ENCODE measurements at places on chromosomes 5 and 9. TPM values are rescaled to one million over a fixed set of nuclear protein-coding genes. Genes with fewer than 3 reads are reported as not detected.
A peak's percentile ranks its signal among the peaks of the same experiment; 100 is the strongest.

The SUSD3 gene
- 53.1 TPM for total RNA-seq

DNA sequence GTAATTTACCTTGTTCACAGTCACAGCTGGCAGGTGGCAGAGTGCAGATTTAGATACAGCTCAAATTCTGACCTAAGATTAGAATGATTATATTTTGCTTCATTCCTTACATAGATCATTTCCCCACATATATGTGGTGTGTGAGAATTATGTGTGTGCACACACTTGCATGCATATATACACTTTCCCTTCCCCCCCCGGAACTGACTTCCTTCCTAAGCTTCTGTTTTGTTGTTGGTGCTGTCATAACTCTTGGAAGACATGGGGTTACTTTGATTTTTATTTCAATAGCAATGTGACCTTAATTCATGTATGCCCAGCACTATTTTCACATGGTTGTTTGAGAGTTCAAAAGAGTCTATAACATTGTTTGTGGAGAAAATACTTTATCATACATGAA is 112.8 kb downstream of the CMYA5 start:
- H3K36me3 ChIP-seq = no peaks in the 10 kb centered on the region
- peaks cover 6% of the 10 kb centered on the region for H3K27me3 ChIP-seq
- H3K4me3 ChIP-seq = no peak overlapping the region
- no peak overlapping the region for H3K27ac ChIP-seq
- no peak for DNase-seq

DNA sequence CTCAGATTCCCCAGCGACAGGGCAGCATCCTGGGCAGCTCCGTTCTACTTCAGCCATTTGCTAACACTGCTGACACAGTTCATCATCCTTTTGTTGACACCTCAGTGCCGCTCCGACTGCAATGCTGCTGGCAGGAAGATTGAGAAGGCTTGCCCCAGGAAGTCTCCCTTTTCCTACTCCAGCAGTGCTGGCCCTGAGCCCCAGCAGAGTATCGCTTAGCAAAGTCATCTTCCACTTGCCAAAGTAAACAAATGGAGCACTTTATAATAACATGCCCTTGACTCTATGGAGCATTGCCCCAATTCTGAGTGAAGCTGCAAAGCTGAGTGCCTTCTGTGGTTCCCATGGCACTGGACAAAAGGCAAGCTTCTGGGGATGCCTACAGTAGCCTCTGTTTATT is 32.2 kb downstream of the PRLR start:
- no peak overlapping the region for H3K4me3 ChIP-seq
- H3K4me1 ChIP-seq = no peaks in the 10 kb centered on the region
- H3K27me3 ChIP-seq = peaks cover 39% of the 10 kb centered on the region
- no peak overlapping the region for H3K27ac ChIP-seq
- DNase-seq = no peak
- no peaks in the 10 kb centered on the region for H3K36me3 ChIP-seq

- peaks cover 40% of the 10 kb centered on the region for H3K4me1 ChIP-seq
- H3K27me3 ChIP-seq = peaks cover 14% of the 10 kb centered on the region
- H3K36me3 ChIP-seq = no peaks in the 10 kb centered on the region
- H3K4me3 ChIP-seq = peak overlapping the region; percentile 91
These were observed 1.3 kb downstream of the BRD3 start for GRCh38 chr9:134066526-134066912.

GRCh38 chr5:15386122-15386521 is 113.9 kb upstream of the FBXL7 start:
- DNase-seq = no peak
- no peaks in the 10 kb centered on the region for H3K4me1 ChIP-seq
- H3K4me3 ChIP-seq = no peak overlapping the region
- H3K27ac ChIP-seq = no peak overlapping the region

DNA sequence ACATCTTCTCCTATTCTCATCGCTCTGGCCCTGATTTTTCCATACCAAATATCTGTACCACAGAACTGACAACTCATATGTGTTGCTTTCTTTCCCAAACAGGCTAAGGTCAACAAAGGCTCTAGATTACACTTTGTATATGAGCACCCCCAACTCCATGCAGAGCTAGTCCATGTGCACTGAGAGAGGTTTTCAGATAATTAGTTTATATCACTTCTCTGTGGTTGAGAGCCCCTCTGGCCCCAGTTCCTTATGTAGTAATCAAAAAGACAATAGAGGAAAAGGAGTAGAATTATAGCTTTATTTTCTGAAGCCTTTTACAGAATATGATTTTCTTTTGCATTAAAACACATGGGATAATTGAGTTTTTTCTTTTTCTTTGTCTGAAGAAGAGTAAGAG is 120.0 kb downstream of the TRIO start:
- peaks cover 37% of the 10 kb centered on the region for H3K27me3 ChIP-seq
- H3K4me1 ChIP-seq = peaks cover 9% of the 10 kb centered on the region
- no peaks in the 10 kb centered on the region for H3K36me3 ChIP-seq
- no peak overlapping the region for H3K4me3 ChIP-seq

DNA sequence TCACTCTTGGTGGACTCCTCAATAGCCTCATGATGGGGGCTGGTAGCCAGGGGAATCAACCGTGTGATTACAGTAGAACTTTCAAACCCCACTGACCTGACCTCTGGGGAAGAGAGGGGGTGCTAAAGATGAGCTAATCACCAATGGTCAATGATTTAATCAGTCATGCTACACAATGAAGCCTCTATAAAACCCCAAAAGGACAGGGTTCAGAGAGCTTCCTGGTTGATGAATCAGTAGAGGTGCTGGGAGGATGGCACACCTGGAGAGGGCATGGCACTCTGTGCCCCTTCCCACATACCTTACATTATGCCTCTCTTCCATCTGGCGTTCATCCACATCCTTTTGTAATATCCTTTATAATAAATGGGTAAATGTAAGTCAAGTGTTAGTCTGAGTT is 8.9 kb upstream of the SH3TC2 start:
- H3K4me3 ChIP-seq = no peak overlapping the region
- H3K27me3 ChIP-seq = no peaks in the 10 kb centered on the region
- peaks cover 3% of the 10 kb centered on the region for H3K36me3 ChIP-seq
- H3K4me1 ChIP-seq = no peaks in the 10 kb centered on the region
- DNase-seq = no peak

- no peaks in the 10 kb centered on the region for H3K4me1 ChIP-seq
- no peak overlapping the region for H3K27ac ChIP-seq
- H3K27me3 ChIP-seq = peaks cover 40% of the 10 kb centered on the region
- no peak overlapping the region for H3K4me3 ChIP-seq
- H3K36me3 ChIP-seq = no peaks in the 10 kb centered on the region
These were observed 68.7 kb upstream of the HAND1 start for GRCh38 chr5:154546719-154547118.

The PCDHGA6 gene
- total RNA-seq = 0.16 TPM

The LRRC14B gene
- not detected for total RNA-seq

- H3K27ac ChIP-seq = no peak overlapping the region
- peaks cover 1% of the 10 kb centered on the region for H3K36me3 ChIP-seq
- no peak overlapping the region for H3K4me3 ChIP-seq
- no peaks in the 10 kb centered on the region for H3K27me3 ChIP-seq
- H3K4me1 ChIP-seq = peaks cover 5% of the 10 kb centered on the region
These were observed 19.7 kb downstream of the CPEB4 start for GRCh38 chr5:173907686-173908371.

- no peak overlapping the region for H3K4me3 ChIP-seq
- peaks cover 5% of the 10 kb centered on the region for H3K4me1 ChIP-seq
- no peak overlapping the region for H3K27ac ChIP-seq
- DNase-seq = no peak
- H3K27me3 ChIP-seq = peaks cover 35% of the 10 kb centered on the region
- peaks cover 3% of the 10 kb centered on the region for H3K36me3 ChIP-seq
These were observed 1.5 kb upstream of the PTPRD start for GRCh38 chr9:10614196-10614800.

GRCh38 chr5:145341842-145342241 is 493.3 kb downstream of the PRELID2 start:
- H3K36me3 ChIP-seq = no peaks in the 10 kb centered on the region
- no peak overlapping the region for H3K4me3 ChIP-seq
- H3K27ac ChIP-seq = no peak overlapping the region
- no peaks in the 10 kb centered on the region for H3K4me1 ChIP-seq
- no peaks in the 10 kb centered on the region for H3K27me3 ChIP-seq
- DNase-seq = no peak

The SHB gene
- 1.0 TPM for total RNA-seq

DNA sequence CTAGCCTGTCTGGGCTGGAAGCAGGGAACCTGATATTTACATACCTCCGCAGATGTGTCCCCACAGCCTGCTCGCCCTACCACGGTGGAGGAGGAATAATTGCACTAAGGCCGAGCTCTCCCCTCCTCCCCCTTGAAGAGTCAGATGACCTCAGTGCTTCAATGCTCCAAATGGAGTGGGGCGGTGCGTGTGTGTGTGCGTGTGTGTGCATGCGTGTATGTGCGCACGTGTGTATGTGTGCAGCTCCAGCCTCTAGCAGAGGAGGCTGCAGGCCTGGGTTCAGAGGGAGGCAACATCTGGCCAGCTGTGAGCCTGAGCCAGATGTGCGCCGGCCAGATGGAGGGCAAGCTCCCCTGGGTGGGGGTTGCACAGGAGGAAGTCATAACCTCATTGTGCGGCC is 90.5 kb downstream of the NRG2 start:
- DNase-seq = no peak
- H3K36me3 ChIP-seq = no peaks in the 10 kb centered on the region
- peaks cover 5% of the 10 kb centered on the region for H3K4me1 ChIP-seq
- H3K27me3 ChIP-seq = peaks cover 44% of the 10 kb centered on the region

The ANKRD34B gene
- not detected for total RNA-seq

Measured in activated T-cell treated with anti-CD3 and anti-CD28 coated beads, Interleukin-2, amount 50 U/mL, for 72 hours (primary cell).